Activated naive CD4-positive, alpha-beta T cell treated with anti-CD3 and anti-CD28 coated beads, Interleukin-2, amount 50 U/mL, for 72 hours (primary cell): ENCODE measurements at places on chromosomes 5 and 9. TPM values are rescaled to one million over a fixed set of nuclear protein-coding genes. Genes with fewer than 3 reads are reported as not detected.

DNA sequence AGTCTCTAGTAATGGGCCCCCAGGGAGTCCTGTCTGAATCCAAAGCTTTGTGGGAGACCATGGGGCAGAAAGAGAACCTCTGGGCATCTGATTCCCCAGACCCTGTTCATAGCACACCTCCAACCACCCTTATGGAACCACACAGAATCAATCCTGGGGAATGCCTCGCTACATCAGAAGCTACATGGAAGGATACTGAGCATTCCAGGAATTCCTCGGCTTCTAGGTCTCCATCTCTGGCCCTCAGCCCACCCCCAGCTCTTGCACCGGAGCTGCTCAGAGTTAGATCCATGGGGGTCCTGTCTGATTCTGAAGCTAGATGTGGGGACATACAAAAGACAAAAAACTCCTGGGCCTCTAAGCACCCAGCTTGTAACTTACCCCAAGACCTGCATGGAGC, 28.4 kb downstream of the VCP start:
- no peak for DNase-seq

GRCh38 chr5:42749020-42749419, 7.6 kb upstream of the CCDC152 start:
- no peak for DNase-seq

DNA sequence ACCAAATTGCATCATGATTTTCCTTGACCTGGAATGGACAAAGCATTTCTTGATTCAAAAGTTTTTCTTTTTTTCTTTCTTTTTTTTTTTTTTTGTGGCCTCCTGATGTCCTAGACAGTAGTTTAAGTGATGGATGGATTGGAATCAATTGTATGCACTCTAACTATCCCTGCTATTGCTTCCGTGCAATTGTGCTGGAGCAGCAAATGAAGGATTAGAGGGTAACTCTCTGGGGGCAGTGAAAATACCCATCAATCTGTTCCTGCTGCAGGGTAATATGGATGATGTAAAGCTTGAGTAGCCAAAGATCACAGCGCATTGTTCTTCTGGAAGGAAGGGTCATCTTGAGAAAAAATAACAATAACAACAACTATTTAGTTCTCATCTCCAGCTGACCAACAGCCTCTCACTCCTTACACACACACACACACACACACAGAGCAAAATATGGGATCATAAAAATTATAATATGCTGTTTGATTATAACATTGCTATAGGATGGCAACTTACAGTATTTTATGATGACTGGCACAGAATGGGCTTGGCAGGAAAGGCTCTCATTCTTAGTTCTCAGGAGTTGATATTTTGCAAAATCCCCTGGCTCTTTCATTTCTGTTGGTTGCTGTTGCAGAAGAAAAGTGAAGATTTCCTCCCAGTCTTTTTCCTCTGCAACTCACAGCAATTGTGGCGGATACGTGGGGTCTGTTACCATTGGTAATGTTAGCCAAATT, 160.9 kb upstream of the DMAC1 start:
- no peak for DNase-seq

- no peak for DNase-seq
Measured at GRCh38 chr9:4769321-4770080, 23.2 kb upstream of the RCL1 start.

DNA sequence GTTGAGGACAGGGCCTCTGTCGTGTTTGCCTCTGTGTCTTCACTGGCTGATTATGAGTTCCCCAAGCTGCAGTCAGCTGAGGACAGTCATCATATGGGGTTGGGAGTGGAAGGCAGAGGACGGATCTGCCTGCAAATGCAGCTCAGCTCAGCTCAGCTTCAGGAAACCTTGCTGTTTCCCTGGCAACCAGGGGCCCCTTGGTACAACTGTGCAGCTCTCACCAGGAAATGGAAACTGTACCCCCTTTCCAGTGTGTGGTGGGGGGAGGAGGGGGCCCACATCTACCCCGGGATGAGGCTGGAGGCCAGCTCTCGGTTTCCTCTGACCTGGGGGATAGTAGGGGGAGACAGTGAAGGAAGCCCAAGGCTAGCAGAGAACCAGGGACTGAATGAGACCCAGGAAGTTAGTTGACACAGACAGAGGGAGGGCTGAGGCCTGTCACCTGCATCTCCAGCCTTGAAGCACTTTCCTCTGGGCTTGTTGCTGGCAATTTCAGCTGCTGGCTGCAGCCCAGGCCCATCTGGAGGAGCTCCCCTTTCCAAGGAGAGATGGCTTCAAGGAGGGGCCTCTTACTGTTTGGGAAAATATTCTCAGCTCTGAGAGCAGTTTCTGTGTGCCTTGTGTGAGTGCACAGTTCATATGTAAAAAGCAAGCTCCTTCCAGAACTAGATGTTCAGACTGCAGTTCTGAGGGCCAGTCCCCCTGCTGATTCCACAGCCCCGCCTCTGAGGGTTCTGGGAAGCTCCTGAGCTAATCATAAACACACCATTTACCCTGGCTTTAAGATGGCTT, 6.9 kb downstream of the ANXA6 start:
- DNase-seq: no peak

- DNase-seq: no peak
Measured at GRCh38 chr5:157558041-157558595, 17.5 kb downstream of the ADAM19 start.

DNA sequence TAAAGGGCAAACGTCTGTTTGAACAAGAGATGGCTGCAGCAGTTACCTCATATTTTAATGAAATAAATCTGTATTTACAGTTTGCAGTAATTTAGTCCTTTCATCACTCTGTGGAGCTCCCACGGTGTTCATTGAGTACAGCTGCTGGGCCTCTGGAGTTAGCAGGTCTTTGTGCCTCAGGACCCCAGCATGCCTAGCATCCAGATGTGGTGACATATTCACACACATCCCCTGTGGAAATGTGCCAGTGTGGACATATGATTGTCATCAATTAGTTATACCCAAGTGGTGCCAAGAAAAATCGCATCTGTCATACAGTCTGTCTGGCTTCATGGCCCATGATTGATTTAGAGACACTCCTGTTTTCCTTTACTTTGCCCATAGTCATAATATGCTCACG, 77.3 kb downstream of the NNT start:
- DNase-seq: no peak

DNA sequence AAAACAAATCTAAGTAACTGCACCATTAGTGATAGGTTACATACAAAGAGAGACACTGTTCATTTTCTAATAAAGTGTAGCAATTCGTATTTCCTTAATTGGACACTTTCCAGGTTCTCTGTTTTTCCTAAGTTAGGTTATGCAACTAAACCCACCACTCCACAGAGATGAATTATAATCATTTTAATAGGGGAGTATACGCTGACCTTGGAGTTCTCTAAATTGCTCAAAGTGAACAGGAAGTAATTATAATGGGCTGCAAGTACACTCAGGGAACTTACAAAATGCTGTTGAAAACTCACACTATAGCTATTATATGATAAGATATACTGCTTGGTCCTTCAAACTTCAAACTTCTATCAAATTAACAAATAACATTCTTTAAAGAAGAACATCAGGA, 18.2 kb upstream of the ADCY2 start:
- DNase-seq: no peak

DNA sequence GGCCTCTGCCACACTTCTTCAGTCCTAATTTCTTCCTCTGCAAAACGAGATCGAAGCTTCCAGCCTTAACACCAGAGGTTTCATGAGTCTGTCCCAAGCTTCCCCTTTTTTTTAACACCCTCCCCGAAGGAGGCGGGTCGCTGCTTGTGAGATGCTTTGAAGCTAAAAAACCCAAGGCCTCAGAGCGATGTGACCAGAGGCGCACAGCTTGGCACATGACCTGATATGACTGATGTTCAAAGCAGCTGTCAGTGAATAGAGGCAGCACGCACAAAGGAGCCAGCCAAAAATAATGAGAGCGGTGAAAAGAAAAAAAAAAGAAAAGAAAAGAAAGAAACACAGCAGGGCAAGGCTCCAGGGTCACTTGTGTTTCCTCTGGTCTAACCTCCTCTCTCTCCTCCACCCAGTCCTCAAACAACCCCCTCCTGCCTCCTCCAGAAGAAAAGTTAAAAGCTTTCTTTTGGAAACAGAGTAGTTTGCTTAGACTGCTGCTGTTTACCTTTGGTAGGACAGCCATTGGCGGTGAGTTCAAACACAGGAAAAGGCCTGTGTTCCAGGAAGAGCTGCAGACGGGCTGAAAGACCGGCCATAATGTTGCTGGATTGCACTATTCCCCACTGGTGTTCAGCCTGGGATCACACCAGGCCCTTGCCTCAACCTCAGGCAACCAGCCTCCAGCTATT, 10.9 kb upstream of the ZNF366 start:
- DNase-seq: no peak

DNA sequence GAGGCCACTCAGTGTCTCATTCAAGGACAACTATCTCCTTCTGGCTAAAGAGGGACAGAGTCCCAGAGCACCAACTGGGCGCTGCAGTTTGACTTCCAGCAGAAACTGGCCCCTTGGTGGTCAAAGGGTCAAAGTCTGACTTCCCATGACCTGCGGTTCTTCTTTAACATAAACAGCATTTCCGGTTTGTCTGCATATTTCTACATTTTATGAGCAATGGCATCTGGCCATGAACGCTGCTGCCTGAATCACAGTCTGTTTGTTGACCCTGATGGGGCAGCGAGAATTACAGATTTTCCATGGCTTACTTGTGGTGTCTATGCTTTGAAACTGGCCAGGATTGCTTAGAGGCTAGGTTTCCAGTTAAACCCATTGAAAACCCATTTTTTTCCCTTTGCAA, 1.3 kb downstream of the TNFSF15 start:
- DNase-seq: no peak

The MEGF10 gene
- 0.07 TPM for total RNA-seq

The PCDHA4 gene
- total RNA-seq: not detected

The FCN2 gene
- total RNA-seq: not detected

The ENG gene
- 24.1 TPM for total RNA-seq

The IFNA2 gene
- total RNA-seq: not detected

The DOK3 gene
- 1.8 TPM for total RNA-seq
